ENCODE measurements at places on chromosomes 3 and 15.

DNA sequence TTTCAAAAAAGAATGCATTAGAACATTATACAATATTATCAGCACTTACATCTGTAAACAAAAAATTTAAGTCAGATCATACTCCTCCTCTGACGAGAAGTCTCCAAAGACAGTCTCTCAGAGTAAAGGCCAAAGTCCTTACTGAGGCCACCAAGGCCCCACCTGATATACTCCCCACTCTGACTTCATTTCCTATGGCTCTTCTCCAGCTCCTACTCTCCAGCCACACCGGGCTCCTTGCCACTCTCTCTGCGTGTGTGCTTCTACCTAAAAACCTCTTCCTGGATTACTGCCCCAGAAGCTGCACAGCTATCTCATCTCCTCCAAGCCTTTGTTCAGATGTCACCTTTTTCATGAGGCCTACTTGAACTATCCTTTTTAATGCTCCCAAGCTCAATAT, 5.0 kb downstream of the DCP1A start:
- no peak for DNase-seq

DNA sequence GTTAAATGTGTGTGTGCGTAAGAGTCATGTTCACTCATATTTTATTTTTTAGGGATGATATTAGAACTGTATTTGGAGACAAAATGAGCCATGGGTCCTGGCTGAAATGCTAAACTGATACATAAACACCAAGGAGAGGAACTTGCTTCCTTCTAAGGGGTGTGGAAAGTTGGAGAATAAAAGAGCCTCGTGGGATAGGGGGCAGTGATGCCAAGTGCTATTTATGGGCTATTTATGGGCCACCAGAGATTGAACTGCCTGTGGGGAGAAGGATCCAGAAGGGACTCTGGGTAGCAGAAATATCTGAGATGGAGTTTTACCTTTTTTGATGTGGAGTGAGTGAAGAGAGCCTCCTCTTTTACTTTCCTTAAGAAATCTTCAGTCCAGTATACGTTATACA, 1.8 kb upstream of the ARNT2 start:
- DNase-seq = no peak

- no peak for DNase-seq
Measured at GRCh38 chr15:48413304-48413703, 82.1 kb downstream of the DUT start.

- DNase-seq = no peak
Measured at GRCh38 chr3:150324788-150325187, 83.3 kb upstream of the TSC22D2 start.

GRCh38 chr3:140708815-140709214, 31.0 kb downstream of the TRIM42 start:
- DNase-seq = no peak

GRCh38 chr3:162437480-162437879, 940.9 kb downstream of the OTOL1 start:
- DNase-seq = no peak

All from stimulated activated CD8-positive, alpha-beta memory T cell treated with anti-CD3 and anti-CD28 coated beads, Interleukin-4, amount 100 ng/mL, for 48 hours (primary cell).